ENCODE measurements at places on chromosomes 2 and 18. TPM values are rescaled to one million over a fixed set of nuclear protein-coding genes. Genes with fewer than 3 reads are reported as not detected.

GRCh38 chr2:26457695-26458364 lies 20.1 kb downstream of the OTOF start:
- no peaks in the 10 kb centered on the region for H3K4me1 ChIP-seq
- DNase-seq: no peak
- no peaks in the 10 kb centered on the region for H3K36me3 ChIP-seq
- no peak overlapping the region for H3K4me3 ChIP-seq
- no peak overlapping the region for H3K27ac ChIP-seq
- peaks cover 33% of the 10 kb centered on the region for H3K27me3 ChIP-seq

DNA sequence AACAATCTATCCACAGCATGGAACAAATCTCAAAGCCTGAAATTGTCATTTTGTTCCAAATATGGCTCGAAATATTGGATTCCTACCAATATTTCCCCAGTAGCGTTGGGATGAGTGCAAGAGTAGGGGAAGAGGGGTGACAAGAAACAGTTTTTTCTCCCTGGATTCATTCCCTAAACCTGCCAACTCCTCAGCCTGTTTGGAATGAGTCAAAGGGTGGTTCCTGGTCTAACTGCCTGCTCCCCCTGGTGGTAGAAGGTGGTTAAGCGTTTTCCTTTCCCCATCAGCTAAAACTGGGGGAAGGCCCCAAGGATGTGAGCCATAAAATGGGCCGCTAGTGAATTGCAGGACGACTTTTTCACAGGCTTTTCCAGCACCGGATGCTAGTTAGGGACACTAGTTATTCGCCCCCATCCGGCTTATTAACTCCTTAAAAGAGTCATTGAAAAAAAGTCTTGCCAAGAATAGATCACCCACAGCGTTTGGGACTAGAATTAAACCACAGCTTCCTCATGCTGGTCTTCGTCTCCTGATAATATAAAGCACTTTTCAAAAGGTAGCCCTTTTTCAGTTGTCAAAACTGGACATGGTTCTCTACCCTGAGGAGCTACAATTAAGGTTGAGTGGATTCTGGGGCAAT lies 72.5 kb downstream of the DHRS9 start:
- H3K36me3 ChIP-seq: no peaks in the 10 kb centered on the region
- no peaks in the 10 kb centered on the region for H3K27me3 ChIP-seq
- H3K4me1 ChIP-seq: no peaks in the 10 kb centered on the region
- H3K27ac ChIP-seq: no peak overlapping the region

Gene CCDC74B
- total RNA-seq: 3.9 TPM

GRCh38 chr18:48541026-48541746 lies 2.4 kb downstream of the CTIF start:
- H3K27ac ChIP-seq: peak overlapping the region; percentile 99
- H3K4me3 ChIP-seq: peak overlapping the region; percentile 96
- no peaks in the 10 kb centered on the region for H3K27me3 ChIP-seq
- DNase-seq: peak; percentile 75

GRCh38 chr2:240124651-240125030 lies 11.5 kb downstream of the COPS9 start:
- H3K27me3 ChIP-seq: no peaks in the 10 kb centered on the region
- no peak overlapping the region for H3K27ac ChIP-seq
- H3K4me1 ChIP-seq: no peaks in the 10 kb centered on the region
- peaks cover 19% of the 10 kb centered on the region for H3K36me3 ChIP-seq
- DNase-seq: no peak

DNA sequence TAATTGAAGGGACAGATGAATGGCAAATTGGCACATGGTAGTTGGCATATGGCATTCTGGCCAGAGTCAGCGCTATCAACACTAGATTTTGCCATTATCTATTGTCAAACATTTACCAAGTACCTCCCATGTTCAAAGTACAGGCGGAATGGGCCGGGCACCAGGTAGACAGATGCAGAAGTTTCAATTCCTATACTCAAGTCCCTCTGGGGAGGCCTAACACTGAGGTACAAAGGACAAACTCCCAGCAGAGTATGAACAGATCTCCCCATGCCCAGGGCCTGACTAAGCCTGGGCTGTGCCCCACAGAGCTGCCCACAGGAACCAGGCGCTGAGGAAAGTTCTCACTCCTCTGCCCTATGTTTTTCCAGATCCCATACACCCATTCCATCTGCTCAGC lies 257.5 kb upstream of the KLHL29 start:
- H3K4me1 ChIP-seq: no peaks in the 10 kb centered on the region
- no peaks in the 10 kb centered on the region for H3K36me3 ChIP-seq
- no peaks in the 10 kb centered on the region for H3K27me3 ChIP-seq
- no peak for DNase-seq
- no peak overlapping the region for H3K27ac ChIP-seq

Data from IMR-90 (cell line).